Astrocyte (in vitro differentiated cells and primary cell): ENCODE measurements at places on chromosomes 1 and 21. TPM values are rescaled to one million over a fixed set of nuclear protein-coding genes. Genes with fewer than 3 reads are reported as not detected.
A peak's percentile ranks its signal among the peaks of the same experiment; 100 is the strongest.

Gene OR2T11
- total RNA-seq: not detected in 2 replicates

Gene COL9A2
- 1.5 and 2.1 TPM in 2 replicates for total RNA-seq

Gene PTCH2
- 0.65 and 0.89 TPM in 2 replicates for total RNA-seq

Gene SELP
- 0.19 TPM in 1 of 2 replicates, not detected in the other for total RNA-seq

Gene AK4
- total RNA-seq: 133 and 142 TPM in 2 replicates

- DNase-seq: no peak
Observed at GRCh38 chr1:234542211-234542850, 63.4 kb upstream of the TARBP1 start.

- DNase-seq: peak; percentile 44
Observed at GRCh38 chr1:240122639-240123613, 31.2 kb downstream of the FMN2 start.

- no peak for DNase-seq
Observed at GRCh38 chr21:44932408-44933181, 7.2 kb upstream of the SLX9 start.

GRCh38 chr1:54355931-54356679 lies 50.1 kb downstream of the SSBP3 start:
- no peak for DNase-seq

- DNase-seq: no peak
Observed at GRCh38 chr1:179337288-179337687, 28.5 kb upstream of the AXDND1 start.

- DNase-seq: peak; percentile 20
Observed at GRCh38 chr1:15848143-15848928, 829 bp downstream of the SPEN start.

DNA sequence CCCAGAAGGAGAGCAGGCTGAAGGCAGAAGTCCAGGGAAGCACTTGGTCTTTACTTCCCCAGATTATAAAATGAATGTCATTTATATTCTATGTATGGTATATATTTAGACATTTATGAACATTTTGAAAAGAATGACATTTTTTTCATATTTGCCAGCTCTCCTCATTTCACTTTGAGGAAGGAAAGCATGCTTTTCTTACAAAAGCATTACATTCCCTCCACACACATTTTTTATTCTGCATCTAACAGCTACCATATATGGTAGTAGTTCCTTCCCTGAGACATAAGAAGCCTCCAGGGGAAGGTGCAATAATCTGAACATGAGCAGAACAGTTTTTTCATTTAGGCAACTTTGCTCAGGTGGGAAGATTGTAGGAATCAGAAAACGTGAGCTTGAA lies 94.0 kb downstream of the LRRC7 start:
- DNase-seq: peak; percentile 3

DNA sequence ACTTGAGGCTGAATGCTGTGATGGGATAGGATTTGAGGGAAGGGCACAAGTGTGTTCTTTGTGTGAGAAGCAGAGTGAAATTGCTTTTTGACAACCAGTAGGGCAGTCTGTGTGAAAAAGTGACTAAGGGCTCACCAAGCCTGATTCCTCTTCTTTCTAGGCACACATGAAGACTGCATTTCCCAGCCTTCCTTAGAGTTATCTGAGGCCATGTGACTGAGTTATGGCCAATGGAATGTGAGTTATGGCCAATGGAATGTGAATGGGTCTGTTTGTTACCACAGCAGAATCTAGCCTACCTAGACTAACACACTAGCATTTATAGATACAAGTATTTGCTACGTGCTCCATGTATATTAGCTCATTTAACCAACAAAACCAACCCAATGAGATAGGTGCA lies 35.3 kb upstream of the DIRAS3 start:
- DNase-seq: no peak

DNA sequence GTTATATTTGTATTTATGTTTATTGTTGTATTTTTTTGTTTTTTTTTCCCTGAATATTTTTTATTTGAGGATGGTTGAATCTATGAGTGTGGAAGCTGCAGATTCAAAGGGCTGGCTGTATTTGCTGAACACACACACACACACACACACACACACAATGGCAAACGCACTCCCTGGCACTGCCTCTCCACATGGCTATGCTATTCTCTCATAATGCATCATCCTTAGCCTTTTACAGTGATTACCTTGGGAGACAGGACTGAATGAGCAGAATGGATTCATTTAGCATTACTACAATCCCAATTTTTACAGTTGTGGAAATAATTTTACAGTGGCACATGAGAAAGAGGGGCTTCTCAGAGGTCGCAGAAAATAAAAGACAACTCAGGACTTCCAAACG lies 390.1 kb downstream of the PCP4 start:
- DNase-seq: no peak

DNA sequence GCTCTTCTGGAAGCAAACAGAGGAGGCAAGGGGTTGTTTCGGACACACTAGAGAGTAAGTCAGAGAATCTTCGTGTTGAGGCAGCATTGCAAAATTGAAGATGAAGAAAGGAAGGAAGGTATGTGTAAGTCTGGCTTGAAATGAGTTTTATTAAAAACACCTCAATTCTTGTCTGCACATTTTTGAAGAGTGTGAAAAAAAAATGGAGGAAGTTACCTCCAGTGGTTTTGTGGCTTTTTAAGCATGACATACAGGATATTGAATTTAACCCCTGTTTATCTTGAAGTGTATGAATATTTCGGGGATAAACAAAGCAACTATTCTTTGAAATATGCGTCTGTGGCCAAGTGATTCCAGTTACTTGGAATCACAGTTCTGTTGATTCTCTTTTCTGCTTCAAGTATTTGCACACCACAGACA lies 203.2 kb upstream of the SGIP1 start:
- peak; percentile 77 for DNase-seq

- DNase-seq: no peak
Observed at GRCh38 chr1:7409278-7409677, 361.8 kb upstream of the VAMP3 start.

GRCh38 chr1:172135978-172136610 lies 284.4 kb upstream of the C1orf105 start:
- peak; percentile 81 for DNase-seq

DNA sequence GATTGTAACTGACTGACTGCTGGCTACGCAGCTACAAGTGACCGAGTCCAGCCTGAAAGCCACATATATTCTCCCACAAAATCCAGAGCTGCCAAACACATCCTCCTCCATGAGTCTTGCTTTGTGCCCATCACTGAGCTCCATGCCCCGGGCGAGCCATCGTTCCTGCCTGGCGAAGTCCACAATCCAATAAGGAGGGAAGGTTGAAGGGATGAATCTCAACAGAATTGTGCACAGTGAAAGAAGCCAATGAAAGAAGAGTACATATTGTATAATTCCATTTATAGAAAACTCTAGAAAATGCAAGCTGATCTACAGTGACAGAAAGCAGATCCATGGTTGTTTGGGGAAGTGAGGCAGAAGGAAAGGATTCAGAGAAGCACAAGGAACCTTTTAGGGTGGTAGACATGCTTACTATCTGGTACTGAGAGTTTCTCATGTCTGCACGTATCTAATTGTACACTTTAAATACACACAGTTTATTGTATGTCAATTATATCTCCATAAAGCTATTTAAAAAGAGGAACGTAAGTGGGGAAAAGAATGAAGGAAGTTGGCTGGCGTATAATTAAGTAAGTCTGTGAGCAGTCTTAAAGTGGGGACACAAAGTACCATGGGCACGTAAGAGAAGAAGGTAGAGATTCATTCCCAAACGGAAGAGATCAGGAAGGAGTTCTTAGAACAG lies 115.9 kb upstream of the JUN start:
- no peak for DNase-seq

DNA sequence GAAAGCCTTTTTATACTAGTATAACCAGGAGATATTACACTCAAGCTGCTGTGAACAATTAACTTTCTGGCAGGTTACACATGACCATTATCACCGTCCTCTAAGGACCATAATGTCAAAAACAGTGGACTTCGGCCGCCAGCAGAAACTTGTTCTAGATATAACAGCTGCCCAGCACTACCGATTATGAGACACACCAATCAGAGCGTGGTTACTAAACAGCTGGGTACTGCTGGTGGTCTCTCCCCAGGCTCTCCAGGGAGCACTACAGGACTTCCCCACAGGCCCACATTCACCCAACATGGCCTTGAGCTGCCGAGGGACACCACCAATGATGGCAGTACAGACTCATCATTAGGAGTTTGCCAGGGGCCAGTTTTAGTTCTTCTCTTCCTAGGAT lies 57.9 kb upstream of the CTBS start:
- no peak for DNase-seq

DNA sequence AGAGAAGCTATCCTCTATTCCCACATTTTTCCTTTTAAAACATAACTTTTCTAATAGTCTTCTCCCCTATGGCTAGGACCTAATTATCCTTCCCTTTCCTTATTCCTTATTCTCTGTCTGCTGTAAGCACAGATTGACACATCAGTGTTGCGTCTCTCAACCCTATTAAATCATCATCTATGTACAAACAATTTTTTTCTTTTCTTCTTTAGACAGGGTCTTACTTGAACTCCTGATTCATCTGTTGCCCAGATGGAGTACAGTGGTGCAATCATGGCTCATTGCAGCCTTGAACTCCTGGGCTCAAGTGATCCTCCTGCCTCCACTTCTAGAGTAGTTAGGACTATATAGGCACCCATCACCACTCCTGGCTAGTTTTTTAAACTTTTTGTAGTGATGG lies 8.3 kb downstream of the KLHDC9 start:
- no peak for DNase-seq

DNA sequence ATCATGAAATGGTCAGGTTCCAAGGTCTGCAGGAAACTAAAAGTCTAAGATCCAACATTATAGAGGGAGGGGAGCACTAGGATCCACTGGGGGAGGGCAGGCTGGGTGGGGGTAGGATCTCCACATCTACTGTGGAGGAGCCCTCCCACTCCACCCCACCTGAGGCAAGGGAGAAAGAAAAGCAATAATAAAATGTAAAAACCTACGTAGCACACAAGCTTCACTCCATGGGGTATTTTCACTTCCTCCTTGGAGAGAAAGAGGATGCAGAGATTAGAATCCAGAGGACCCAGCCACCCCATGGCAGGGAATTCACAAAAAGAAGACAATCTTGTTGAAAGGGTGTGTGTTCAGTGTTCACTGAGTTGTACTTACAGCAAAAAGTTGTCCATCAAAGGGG lies 14.4 kb downstream of the SPOCD1 start:
- no peak for DNase-seq

GRCh38 chr1:29218223-29218622 lies 12.5 kb downstream of the MECR start:
- DNase-seq: no peak

DNA sequence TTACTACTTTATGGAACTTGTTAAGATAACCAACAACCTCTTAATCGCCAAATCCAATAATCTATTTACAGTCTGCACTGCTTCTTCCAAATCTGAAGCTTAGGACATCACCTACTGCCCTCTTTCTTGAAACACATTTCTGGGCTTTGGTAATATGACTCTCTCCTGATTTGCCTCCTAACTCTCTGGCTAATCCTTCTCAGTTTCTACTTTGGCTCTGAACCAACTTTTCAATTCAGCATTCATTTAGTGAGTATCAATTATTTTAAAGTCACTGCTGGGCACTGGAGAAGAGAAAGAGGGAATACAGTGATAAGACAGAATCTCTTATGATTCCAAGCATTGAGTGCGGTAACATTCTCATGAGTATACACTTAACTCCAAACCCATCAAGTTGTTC lies 275.0 kb downstream of the AKT3 start:
- DNase-seq: peak; percentile 9

DNA sequence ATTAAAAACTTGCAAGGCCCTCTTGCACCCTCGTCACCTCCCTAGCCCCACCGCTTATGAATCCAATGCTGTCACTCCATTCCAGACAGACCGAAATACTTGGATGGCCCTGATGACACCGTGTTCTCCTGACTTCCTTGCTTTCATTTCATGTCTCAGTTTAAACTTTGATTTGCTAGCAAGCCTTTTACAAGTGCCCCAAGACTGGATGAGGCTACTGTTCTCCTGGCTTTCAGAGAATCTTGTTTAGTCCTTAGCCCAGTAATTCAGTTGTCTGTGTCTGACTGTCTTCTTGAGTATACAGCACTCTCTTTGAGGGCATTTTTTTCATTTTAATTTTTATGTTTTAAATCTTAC lies 824 bp upstream of the IFI44L start:
- DNase-seq: no peak

GRCh38 chr1:96554364-96554763 lies 167.2 kb upstream of the PTBP2 start:
- no peak for DNase-seq

- no peak for DNase-seq
Observed at GRCh38 chr21:40936178-40936577, 89.2 kb upstream of the DSCAM start.

DNA sequence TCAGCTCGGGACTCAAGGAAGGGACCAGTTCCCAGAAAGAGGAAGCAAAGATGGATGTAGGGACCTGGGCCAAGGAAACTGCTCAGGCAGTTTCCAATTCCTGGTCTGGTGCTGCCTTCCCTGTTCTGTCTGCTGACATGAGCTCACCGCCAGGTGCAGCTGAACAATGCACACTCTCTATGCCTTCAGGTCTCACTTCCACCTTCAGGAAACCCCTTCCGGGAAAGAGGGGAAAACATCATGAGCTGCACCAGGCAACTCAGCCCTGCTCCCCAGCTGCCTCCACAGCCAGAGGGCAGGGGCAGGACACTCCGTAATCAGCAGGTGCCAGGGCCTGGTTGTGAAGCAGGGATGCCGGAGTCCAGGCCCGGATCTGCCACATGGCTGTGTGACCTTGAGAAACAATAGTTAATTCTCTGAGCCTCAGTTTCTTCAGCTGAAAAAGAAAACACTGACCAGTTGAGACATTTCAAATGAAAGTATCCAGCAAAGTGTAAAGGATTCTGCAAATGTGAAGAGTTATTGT lies 27.8 kb downstream of the SMIM12 start:
- DNase-seq: no peak

GRCh38 chr1:41432481-41433280 lies 51.8 kb downstream of the EDN2 start:
- DNase-seq: peak; percentile 87

- no peak for DNase-seq
Observed at GRCh38 chr1:31981456-31981839, 32.2 kb upstream of the KHDRBS1 start.

- no peak for DNase-seq
Observed at GRCh38 chr1:82455342-82455741, 654.6 kb downstream of the ADGRL2 start.

DNA sequence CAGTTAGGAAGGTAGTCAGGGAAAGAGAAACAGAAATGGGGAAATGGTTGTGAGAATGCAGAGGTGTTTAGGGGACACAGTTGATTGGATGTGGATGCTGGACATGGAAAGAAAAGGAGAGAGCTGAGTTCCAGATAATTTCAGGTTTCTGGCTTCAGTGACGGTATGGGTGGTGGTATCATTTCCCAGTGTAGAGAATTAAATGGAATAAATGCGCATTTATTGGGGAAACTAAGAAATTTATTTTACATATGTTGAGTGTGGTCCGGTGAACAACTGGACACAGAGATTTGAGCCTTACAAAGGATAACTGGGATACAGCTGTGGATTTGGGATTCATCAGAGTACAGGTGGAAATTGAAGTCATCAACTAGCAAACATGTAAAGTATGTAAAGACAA lies 12.4 kb upstream of the ZNF281 start:
- no peak for DNase-seq

GRCh38 chr1:40050863-40051262 lies 10.3 kb downstream of the CAP1 start:
- DNase-seq: no peak

- no peak for DNase-seq
Observed at GRCh38 chr21:45802425-45802824, 158.9 kb downstream of the PCBP3 start.
